ENCODE measurements at places on chromosomes 11 and 22.

DNA sequence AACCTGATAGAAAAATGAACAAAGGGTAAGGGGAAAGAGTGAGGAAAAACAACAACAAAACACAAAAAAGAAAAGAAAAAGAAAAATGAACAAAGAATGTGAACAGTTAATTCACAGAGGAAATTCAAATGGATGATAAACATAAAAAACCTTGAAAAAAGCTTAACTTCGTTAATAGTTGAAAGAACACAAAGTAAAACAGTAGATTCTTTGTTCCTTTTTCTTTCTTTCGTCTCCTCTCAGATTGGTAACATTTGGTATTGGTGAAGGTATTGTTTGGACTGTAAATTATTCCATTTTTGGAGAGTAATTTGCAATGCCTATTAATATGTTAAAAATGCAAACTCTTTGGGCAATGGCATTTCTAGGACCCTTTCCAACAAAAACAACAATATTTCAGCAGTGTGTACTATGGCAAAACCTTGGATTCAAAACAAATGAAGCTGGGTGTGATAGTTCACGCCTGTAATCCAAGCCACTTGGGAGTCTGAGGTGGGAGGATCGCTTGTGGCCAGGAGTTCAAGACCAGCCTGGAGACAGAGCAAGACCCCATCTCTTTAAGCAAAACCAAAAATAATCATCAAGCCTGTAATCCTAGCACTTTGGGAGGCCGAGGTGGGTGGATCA is 3.3 kb upstream of the BACE1 start:
- no peak for DNase-seq

DNA sequence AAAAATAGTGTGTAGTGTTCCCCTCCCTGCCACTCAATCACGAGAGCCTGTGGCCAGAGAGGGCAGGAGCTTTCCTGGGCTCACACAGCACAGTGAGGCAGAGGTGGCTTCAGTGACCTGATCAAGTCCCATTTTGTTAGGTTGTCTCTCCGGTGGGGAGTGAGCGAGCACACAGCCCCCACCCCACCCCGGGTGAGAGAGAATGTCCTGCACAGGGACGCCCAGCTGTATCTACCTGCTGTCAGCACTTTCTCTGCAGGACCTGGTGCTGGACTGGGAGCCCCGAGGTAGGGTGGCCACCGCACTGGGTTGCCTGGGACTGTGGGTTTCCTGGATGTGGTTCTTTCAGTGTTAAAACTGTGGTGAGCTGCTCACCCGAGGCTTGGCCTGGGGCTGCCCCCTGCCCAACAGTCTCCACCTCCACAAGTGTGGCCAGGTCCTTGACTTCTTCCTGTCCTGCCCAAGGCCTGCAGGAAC is 6.1 kb downstream of the CAPN5 start:
- no peak for DNase-seq

DNA sequence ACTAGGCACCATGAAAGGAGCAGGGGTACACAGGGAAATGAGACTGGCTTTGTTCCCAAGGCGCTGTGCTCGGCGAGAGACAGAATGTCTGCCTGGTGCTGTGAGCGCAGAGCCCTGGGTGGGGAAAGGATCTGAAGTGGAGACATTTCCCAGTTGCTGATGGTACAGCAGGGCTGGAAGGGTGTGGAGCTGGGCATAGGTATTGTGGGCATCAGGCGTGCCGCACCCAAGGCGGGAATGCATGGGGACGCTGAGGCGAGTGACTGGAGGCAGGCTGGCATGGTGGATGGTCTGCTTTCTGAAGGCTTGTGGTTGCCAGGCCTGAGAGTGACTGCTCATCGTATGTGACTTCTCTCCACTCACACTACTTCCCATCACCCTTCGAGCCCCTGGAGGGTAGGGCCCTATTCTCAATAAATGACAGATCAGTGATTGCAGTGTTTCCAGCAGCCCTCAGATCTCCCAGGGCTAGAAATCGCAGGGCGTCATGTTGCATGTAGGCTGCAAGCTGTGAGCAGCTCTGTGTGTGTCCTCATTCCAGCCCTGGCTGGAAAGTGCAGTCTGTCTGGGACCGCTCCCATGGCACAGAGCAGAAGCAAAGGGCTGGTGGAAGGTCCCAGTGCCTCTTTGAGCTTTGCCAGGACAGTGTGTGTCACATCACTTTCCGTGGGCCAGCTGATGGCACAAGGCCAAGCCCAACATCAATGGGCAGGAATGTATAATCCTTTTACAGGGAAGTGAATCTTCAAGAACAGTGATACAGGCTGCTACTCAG is 67.7 kb downstream of the TBC1D22A start:
- DNase-seq: no peak

DNA sequence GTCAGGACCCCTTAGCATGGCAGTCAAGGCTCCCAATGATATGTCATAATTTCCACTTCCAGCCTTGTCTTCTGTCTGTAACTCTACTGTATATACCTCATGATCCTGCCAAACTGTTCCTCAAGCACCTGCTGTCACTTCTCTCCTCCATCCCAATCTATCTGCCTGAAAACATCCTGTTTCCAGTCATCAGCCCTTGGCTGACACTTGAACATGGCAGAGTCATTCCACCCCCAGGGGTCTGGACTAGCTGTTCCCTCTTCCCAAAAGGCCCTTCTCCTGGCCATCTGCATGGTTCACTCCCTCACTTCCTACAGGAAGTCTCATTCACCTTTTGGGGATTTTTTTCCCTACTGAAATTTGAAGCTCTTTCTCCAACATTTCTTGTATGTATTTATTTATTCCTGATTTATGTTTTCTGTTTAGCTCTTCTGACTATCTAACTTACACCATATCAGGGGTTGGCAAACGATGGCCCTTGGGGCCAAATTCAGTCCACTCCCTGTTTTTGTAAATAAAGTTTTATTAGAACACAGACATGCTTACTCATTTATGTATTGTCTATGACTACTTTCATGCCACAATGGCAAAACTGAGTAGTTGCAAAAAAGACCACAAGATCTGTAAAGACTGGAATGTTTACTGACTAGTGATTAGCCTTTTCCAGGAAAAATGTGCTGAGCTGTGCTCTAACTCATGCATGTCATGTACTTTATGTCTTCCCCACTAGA is 278.4 kb downstream of the KIRREL3 start:
- no peak for DNase-seq

DNA sequence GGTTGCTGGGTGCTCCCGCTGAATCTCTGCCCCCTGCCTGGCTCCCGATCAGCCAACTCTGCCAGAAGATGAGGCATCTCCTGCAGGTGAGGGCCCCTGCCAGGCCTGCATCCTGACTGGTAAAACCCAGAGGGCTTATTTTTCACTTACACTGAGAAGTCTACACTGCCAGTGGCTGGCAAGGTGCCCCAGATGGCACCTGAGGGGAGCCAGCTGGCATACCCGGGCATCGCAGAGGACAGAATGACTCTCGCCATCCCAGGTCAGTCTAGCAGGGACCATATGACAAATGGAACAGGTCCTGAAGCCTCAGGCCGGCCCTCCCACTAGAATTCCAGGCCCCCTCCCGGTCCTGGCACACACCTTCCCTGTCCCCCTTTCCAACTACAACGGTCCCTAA is 30.9 kb downstream of the MACROD1 start:
- no peak for DNase-seq

DNA sequence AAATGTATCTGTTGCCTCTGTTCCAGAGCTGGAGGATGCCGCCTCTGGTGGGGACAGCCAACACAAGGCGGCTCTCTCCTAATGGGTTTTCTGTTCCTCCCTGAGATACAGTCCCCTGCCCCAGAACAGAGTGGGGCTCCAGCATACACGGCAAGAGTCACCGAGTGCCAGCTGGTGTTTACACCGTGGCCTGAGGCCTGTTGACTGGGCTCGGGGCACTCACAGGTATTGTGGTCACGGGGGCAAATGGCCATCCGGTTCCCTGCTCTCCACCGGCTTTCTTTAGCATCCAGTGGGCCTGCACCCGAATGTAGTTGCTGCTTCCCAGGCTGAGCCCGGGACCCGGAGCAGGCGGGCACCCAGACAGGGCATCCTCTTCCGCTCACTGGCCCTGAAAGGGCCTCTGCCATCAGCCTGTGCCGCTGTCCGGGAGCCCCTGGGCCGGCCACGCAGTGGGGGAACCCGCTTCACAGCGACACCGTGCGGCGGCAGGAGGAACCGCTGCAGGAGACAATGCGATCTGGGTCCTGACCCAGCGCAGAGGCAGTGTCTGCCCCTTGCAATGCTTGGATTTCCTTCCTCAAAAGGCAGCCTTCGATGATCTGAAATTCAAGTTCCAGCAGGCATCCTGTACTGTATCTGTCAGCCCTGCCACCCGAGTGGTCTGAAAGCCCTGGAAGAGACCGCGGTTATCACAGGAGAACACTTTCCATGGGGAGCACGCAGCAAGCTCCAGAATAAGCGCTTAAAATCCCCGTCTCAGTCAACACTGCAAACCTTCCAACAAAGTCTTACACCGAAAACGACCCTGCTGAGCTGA is 859 bp upstream of the KRTAP5-5 start:
- peak; percentile 56 for DNase-seq

DNA sequence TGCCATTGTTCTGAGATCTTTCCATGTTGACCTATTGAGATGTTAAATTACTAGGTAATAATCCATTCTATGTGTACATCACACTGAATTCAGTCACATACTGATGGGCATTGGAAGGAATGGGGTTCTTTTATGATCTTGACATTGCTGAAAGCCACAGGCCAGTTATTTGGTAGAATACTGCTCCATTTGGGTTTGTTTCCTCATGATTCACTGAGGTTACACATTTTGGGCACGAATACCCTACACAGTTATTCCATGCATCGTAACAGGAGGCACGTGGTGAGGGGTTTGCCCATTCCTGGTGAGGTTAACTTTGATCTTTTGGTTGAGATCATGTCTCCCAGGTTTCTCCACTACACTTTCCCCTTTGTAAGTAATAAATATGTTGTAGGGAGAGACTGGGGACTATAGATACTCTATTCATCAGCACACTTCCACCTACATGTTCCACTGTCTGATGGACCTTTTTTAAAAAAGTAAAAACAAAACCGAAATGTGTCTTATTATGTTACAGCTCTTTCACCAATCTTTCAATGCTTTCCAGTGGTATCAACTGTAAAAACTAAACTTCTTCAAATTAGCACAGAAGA is 12.0 kb upstream of the FOLR1 start:
- no peak for DNase-seq

GRCh38 chr11:3218483-3219280 is at the start of gene MRGPRG:
Gene MRGPRG (minus strand): TSS chr11:3218813. CDS start chr11:3218813, 0 bp downstream.
- DNase-seq: no peak

- DNase-seq: no peak
Observed at GRCh38 chr22:48936391-48936790, 891.3 kb downstream of the BRD1 start.
